ENCODE measurements at places on chromosomes 2 and 18.

GRCh38 chr2:152555048-152555447, 162.2 kb downstream of the PRPF40A start:
- DNase-seq = no peak

- DNase-seq = no peak
These were observed 36.5 kb downstream of the KANSL3 start for GRCh38 chr2:96601382-96602292.

DNA sequence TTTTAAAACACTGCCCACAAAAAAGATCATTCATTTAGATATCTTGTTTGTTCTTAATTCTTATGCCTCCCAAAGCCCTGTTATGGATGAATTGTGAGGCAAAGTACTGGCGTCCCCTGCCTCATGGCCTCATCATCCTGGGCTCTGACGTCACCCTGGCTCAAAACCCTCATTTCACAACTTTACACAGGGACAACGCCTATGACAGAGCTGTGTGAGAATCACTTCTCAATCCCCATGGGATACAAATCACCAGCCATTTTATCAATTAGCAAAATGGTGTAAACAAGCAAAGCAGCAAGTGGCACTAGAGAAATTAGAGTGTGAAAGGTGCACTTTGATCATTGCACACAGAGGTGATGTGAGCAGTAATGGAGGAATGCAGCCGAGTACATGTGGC, 16.6 kb downstream of the FHOD3 start:
- DNase-seq = no peak

GRCh38 chr2:147363181-147363580, 481.6 kb upstream of the ACVR2A start:
- no peak for DNase-seq

DNA sequence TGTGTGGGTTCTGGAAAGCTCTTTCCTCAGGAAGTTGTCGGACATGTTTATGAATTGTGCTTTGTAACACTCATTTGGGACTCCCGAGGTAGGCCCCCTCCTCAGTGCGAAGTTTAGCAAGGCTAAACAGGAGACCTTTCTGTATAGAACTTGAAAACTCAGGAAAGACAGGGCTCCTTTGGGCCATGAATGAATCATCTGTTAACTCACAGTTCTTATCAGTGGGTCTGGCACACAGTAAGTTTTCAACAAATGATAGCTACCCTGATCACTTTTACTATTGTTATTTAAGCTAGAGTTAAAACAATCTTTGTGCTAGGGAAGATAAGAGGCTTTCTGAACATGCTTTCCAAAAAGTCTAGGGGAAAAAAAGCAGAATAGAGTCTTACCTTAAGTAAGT, 430.5 kb upstream of the ETAA1 start:
- no peak for DNase-seq

GRCh38 chr2:40039549-40039948, 260.5 kb upstream of the THUMPD2 start:
- DNase-seq = no peak

DNA sequence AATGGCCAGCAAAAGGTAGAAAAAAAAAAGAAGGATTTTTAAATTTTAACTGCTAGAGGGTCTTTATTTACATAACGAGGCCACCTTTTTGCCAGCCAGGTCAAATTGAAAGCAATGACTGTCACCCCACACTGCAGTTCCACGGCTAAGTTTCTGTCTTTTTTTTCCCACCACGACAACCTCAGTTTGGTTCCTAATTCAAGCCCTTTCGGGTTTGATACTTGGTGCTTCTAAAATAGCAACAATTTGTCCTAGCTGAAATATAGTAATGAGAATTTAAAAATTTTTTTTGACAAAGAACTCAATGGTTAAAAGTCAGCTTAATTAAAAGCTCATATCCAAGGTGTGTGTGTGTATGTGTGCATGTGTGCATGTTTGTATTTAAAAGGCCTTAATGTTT, 16.4 kb upstream of the NMS start:
- DNase-seq = no peak

DNA sequence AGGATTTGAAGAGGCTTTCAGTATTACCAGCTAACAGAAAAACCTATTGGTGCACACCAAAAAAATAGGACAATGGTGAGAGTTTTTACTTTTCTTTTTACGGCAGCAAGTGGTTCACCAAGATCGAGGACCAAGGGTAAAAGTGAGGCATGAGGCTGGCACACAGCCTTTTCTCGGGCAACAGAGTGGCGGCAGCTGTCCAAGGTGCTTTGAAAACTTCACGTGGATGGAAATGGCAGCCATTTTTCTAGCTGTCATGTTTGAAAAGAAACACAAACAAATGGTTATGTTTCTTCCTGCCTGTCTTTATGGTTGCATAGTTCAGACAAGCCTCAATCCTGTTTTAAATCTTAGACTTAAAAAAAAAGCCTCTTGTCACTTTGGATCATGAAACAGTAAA, 812.5 kb upstream of the CHAC2 start:
- no peak for DNase-seq

DNA sequence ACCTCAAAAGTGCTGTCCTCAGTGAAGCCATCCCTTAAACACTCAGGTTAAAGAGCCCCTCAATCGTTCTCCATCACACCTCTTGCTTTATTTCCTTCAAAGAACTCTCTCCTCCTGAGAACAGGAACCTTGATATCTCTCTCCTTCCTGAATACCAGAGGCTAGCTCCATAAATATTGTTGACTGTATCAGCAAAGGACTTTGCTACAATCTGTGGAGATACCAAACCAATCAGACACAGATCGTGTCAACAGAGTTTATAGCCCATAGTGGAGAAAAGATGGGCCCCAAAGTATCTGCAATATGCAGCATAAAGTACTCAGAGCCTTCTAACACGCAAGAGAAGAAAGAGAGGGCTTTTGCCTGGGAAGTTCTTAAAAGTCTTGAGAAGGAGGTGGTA, 36.4 kb downstream of the PLEKHM3 start:
- DNase-seq = no peak

GRCh38 chr18:14089781-14090180, 42.5 kb downstream of the ZNF519 start:
- no peak for DNase-seq

GRCh38 chr18:8797206-8797605, 91.8 kb downstream of the MTCL1 start:
- no peak for DNase-seq

- no peak for DNase-seq
These were observed 53.7 kb downstream of the SGPP2 start for GRCh38 chr2:222477962-222478608.

GRCh38 chr2:85428343-85428881, 9.9 kb downstream of the SH2D6 start:
- DNase-seq = no peak

Data from NCI-H2171 (cell line).